ENCODE measurements at places on chromosomes 1 and 21. TPM values are rescaled to one million over a fixed set of nuclear protein-coding genes. Genes with fewer than 3 reads are reported as not detected.

The ZBED6 gene
- 19.2 TPM for total RNA-seq

The EPHA10 gene
- total RNA-seq, result not detected

The PSEN2 gene
- total RNA-seq, result 17.0 TPM

The SHISA4 gene
- 5.8 TPM for total RNA-seq

The ZNF644 gene
- total RNA-seq, result 38.2 TPM

The USH2A gene
- total RNA-seq, result not detected

DNA sequence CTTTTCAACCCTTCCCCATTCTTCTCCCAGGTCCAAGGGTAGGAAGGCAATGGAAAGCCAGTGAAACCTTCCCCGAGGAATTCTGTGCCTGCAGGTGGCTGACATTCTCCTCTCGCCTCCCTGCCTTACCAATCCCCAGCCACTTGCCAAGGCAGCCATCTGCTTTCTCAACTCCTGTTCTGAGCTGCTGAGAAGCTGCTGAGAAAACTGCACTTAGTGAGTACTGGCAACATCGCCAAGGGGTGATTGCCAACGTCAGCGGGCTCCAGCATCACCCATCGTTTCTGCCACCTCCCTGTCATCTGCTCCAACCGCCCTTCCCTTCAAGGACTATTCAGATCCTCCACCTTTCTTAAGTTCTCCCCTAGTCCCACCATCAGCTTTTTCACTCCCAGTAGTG lies 106.0 kb downstream of the PTPRU start:
- peaks cover 30% of the 10 kb centered on the region for H3K27me3 ChIP-seq
- no peaks in the 10 kb centered on the region for H3K4me1 ChIP-seq
- no peak for DNase-seq
- H3K4me3 ChIP-seq, result no peak overlapping the region
- no peaks in the 10 kb centered on the region for H3K36me3 ChIP-seq

DNA sequence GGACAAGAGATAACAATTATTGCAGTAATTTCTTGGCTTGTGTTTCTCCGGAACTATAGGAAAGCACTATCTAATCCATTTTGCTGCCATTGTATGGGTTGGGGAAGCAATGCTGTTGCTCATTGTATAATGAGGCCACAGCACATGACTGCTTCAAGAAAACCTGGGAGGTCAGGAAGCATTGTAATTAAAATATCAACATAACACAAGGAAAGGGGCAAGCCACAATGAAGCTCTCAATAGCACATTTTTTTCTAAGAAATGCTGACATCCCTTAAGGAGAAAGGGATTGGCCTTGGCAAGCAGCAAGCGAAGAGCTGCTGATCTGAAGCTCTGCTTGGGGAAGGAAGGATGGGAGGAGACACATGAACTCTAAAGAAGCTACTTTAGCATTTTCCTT lies 44.0 kb downstream of the PLPP3 start:
- peaks cover 11% of the 10 kb centered on the region for H3K36me3 ChIP-seq
- H3K4me3 ChIP-seq, result no peak overlapping the region
- DNase-seq, result no peak
- H3K4me1 ChIP-seq, result peaks cover 25% of the 10 kb centered on the region
- no peaks in the 10 kb centered on the region for H3K27me3 ChIP-seq
- no peak overlapping the region for H3K27ac ChIP-seq

DNA sequence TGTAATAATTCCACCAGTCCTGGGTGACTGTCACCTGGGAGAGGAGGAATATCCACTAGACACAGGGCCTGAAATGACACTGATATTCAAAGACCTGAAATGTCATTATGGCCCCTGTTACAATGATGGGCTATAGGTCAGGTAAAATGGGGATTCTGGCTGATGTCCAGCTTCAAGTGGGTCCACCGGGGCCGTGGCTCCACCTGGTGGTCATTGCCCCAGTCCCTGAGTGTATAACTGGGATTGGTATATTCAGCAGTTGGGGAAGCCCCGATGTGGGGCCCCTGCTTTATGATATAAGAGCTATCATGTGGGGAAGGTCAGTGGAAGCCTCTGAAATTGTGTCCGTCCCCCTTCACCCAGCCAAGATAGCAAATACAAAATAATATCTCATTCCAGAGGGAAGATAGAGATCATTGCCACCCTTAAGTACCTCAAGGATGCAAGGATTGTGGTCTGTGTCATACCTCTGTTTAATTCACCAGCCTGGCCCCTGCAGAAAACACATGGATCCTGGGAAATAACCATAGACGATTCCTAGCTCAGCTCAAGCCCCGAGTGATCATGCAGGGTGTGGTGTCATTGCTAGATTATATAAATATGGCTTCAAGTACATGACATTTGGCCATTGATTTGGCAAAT lies 19.4 kb downstream of the PLEKHO1 start:
- H3K27me3 ChIP-seq, result no peaks in the 10 kb centered on the region
- H3K4me3 ChIP-seq, result no peak overlapping the region
- no peak for DNase-seq
- H3K27ac ChIP-seq, result no peak overlapping the region

GRCh38 chr1:52328615-52329014 lies 37.4 kb downstream of the CC2D1B start:
- H3K4me1 ChIP-seq, result no peaks in the 10 kb centered on the region
- H3K27ac ChIP-seq, result no peak overlapping the region
- no peaks in the 10 kb centered on the region for H3K36me3 ChIP-seq
- no peaks in the 10 kb centered on the region for H3K27me3 ChIP-seq
- no peak overlapping the region for H3K4me3 ChIP-seq

GRCh38 chr1:46081206-46081605 lies 51.2 kb downstream of the PIK3R3 start:
- no peak for DNase-seq
- no peaks in the 10 kb centered on the region for H3K36me3 ChIP-seq
- H3K27me3 ChIP-seq, result no peaks in the 10 kb centered on the region
- peaks cover 8% of the 10 kb centered on the region for H3K4me1 ChIP-seq
- H3K4me3 ChIP-seq, result no peak overlapping the region

DNA sequence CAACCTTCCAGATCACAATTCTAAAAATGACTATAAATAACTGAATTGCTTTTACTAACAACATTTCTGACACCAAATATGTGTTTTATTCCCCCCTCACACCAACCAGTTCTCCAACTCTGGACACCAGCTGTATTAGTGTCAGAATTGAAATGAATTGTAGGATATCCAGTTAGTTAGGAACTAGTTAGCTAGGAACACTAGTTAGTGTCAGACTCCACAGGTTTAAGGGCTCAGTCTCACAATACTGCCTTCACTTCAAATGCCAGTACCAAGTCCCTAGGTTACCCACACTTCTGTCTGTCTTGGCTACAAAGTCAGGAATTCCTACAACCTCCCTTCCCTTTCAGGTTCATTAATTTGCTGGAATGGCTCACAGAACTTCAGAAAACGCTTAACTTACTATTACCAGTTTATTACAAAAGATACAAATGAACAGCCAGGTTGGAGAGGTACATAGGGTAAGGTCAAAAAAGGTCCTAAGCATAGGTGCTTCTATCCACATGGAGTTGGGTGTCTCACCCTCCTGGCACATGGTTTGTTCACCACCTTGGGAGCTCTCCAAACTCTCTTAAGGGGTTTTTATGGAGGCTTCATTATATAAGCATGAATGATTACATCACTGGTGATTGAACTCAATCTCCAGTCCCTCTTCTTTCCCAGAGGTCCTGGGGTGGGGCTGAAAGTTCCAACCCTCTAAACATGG lies 4.2 kb downstream of the STXBP3 start:
- DNase-seq, result no peak
- peaks cover 19% of the 10 kb centered on the region for H3K4me1 ChIP-seq
- H3K4me3 ChIP-seq, result no peak overlapping the region
- H3K27ac ChIP-seq, result no peak overlapping the region
- H3K27me3 ChIP-seq, result no peaks in the 10 kb centered on the region

- no peaks in the 10 kb centered on the region for H3K27me3 ChIP-seq
- no peak overlapping the region for H3K27ac ChIP-seq
- DNase-seq, result no peak
These were observed 2.1 kb downstream of the OTUD3 start for GRCh38 chr1:19884312-19884711.

DNA sequence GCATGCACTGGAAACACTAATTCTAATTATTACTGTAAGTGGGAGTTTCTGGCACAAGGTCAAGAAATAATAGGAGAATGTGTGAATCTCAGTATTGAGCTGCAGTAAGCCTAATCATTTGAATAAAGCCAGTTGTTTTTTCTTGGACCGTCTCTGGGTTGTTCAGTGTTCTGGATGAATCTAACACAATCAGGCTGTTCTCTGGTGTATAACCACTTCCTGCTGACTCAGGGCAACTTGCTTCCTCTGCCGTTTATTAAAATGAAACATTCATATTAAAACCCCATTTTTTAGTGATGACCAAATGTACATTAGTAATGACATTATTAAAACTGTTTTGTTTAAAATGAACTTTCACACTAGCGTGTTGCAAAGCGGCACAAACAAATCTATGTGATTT lies 273.1 kb upstream of the SNX7 start:
- H3K4me1 ChIP-seq, result peaks cover 4% of the 10 kb centered on the region
- H3K27ac ChIP-seq, result no peak overlapping the region
- H3K36me3 ChIP-seq, result no peaks in the 10 kb centered on the region
- no peak for DNase-seq
- H3K4me3 ChIP-seq, result no peak overlapping the region

GRCh38 chr1:69985901-69986439 lies 219.4 kb downstream of the LRRC40 start:
- H3K4me3 ChIP-seq, result no peak overlapping the region
- no peaks in the 10 kb centered on the region for H3K27me3 ChIP-seq
- H3K27ac ChIP-seq, result no peak overlapping the region
- H3K36me3 ChIP-seq, result no peaks in the 10 kb centered on the region

DNA sequence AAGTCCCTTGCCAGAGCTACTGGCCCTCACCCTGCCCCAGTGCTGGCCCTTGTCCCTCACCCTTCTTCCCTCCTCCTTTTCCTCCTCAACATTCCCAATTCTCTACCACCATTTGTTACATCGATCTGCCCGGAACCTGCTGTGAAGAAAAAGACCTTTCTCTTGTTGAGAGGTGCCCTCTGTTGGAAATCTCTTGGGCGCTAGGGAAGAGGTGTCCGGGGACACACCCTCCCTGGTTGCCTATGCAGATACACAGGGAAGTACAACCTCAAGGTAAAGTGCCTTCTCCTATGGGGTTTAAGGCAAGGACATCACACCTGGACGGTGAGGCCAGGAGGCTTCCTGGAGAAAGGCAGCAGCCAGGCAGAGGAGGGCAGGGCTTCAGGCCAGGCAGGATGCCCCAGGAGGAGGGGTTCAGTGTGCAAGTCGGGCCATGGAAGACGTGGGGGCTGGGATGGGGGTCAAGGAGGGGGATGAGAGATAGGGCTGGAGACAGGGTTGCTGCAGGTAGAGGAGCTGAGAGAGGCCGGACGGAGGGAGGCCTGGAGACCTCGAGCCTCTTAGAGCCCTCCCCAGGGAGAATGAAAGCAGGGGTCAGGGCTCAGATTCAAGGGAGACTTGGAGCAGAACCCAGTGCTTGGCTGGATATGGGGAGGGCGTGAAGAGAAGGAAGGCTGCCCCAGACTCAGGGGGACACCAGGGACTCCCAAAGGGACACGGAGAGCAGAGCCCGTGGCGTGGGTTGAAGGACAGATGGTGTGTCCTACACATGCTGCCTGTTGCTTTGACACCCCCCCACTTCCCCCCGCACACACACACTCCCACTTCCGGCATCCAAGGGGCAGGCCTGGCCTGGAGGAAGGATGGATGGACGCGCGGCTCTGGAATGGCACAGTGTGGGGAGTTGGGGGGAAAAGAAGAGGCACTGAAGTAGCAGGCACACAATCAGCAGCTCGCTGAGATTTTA lies 44.5 kb downstream of the RIPK4 start:
- peaks cover 15% of the 10 kb centered on the region for H3K4me1 ChIP-seq
- peaks cover 8% of the 10 kb centered on the region for H3K27me3 ChIP-seq
- no peak overlapping the region for H3K27ac ChIP-seq
- no peaks in the 10 kb centered on the region for H3K36me3 ChIP-seq
- H3K4me3 ChIP-seq, result no peak overlapping the region
- no peak for DNase-seq

DNA sequence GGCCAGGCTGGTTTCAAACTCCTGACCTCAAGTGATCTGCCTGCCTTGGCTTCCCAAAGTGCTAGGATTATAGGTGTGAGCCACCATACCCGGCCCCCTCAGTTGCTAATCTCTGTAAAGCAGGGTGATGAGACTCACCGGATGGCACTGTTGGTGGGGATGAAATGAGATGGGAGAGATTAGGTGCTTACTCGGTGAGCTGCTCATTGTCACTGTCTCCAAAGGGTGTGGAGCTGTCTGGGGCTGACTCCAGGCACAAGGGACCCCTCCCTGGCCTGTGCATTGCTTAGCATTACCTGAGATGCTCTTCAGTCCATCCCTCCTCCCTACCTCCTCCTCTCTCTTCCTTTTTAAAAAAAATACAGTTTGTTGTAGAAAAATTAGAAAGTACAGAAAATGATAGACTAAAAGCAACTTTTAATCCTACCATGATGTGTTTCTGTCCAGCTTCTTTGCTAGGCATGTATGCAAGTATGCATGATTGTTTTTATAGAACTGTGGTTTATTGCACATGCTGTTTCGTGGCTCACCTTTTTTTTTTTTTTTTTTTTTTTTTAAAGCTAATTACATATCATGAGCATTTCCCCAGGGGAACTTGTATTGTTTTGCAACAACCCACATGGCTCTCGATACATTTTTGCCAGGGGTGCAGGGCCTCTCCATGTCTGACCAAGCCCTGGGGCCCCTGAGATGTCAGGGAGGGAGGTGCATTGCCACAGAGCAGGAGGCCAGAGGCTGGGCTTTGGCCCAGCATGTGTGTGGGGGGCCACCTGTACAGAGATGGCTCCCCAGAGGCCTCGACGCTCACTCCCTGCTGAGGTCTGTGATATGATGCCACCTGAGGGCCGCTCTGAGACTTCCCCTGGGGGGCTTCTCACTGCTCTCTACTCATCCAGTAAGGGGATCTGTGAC lies 55.4 kb downstream of the ARHGEF10L start:
- H3K27ac ChIP-seq, result no peak overlapping the region
- H3K27me3 ChIP-seq, result no peaks in the 10 kb centered on the region
- DNase-seq, result no peak
- H3K4me1 ChIP-seq, result peaks cover 12% of the 10 kb centered on the region
- no peak overlapping the region for H3K4me3 ChIP-seq
- peaks cover 29% of the 10 kb centered on the region for H3K36me3 ChIP-seq

DNA sequence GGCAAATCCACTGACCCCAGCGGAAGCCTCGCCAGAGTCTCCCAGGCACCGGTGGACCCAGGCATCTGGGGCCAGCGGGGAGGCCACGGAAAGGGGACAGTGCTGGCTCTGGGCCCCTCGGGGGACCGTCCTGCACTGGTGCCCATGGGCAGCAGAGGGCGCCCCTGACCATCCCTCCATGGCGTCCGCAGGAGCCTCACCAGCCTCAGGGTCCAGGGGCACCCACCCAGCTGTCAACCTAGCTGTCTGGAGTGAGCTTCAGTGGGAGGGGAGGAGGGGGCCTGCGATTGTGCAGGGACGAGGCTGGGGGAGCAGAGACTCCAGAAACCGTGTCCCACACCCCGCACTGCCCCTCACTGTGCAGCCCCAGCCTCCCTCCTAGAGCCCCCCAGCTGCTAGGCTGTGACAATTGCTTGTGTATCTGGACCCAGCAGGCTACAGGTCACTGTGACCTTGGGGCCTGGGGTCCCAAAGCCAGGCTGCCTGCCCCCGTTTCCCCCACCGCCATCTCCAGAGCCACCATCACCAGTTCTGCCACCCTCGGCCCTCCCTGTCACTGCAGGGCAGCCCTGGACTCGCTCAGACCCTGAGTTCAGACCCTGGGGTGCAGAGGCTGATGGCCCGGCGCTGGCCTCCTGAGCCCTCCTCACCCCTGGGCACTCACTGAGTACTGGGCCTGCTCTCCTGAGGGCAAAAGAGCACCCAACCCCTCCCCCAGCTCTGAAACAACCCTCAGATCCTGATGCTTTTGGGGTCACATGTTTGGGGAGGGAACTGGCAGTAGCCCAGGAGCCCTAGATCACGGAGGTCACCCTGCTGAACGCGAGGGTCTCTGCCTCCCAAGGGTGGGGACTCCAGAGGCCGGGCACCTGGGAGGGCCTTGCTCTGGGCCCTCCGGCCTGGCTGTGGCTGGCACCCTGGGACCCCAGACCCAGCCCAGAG lies 10.6 kb upstream of the COL6A1 start:
- DNase-seq, result peak; percentile 80
- peaks cover 54% of the 10 kb centered on the region for H3K4me1 ChIP-seq
